Activated CD4-positive, alpha-beta T cell treated with anti-CD3 and anti-CD28 coated beads, Interleukin-2, amount 50 U/mL, for 24 hours (primary cell): ENCODE measurements at places on chromosomes 2 and 18.

DNA sequence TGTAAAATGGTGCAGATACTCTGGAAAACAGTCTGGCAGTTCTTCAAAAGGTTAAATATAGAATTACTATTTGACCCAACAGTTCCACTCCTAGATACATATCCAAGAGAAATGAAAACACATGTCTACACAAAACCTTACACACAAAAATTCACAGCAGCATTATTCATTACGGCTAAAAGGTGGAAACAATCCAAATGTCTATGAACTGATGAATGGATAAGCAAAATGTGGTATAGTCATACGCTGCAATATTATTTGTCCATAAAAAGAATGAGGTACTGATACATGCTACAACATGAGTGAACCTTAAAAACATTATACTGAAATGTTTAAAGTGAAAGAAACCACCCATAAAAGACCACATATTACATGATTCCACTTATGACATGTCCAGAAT lies 4.0 kb downstream of the CYP27C1 start:
- DNase-seq = no peak

DNA sequence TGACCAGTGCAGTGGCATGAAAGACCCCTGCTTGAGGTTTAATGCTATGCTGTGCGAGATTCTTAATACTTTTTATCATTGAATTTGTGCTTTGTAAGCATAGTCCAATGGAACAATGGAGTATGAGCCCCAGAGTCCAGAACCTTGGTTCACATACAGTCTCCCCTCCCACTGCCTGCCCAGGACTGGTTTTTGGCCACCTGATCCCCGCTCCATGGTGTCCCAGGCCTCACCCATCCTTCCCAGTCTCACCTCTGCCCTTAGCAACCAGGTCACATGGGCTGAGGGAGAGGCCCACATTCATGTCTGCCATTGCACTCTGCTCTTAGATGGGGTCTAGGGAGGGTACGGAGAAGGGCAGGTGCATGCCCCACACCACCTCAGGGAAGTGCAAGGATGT lies 6.3 kb downstream of the PDE11A start:
- no peak for DNase-seq

DNA sequence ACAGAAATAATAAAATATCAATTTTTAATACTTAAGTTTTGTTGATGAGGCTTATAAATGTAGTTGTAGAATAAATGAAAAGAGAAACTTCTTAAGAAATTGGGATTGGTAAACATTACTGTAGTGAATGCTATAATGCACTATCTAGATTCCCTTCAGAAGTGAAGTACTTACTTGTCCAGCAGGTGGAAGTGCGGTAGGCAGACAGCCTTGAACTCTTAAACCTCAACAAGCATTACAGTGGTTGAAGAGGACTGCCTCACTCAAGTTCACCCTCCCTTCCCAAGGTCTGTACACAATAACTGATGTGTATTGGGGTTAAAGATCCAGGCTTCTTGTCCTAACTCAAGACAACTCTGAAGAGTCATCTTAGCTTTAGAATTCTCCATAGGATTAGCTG lies 931.0 kb upstream of the LRRTM1 start:
- no peak for DNase-seq

- no peak for DNase-seq
Observed at GRCh38 chr2:142048581-142048980, 82.2 kb downstream of the LRP1B start.

GRCh38 chr18:54946149-54946581 lies 13.1 kb downstream of the CCDC68 start:
- no peak for DNase-seq
